GM12865 (cell line): ENCODE measurements at places on chromosomes 4 and X.

- peak; percentile 58 for DNase-seq
Measured at GRCh38 chr4:115234405-115235093, 121.1 kb upstream of the NDST4 start.

DNA sequence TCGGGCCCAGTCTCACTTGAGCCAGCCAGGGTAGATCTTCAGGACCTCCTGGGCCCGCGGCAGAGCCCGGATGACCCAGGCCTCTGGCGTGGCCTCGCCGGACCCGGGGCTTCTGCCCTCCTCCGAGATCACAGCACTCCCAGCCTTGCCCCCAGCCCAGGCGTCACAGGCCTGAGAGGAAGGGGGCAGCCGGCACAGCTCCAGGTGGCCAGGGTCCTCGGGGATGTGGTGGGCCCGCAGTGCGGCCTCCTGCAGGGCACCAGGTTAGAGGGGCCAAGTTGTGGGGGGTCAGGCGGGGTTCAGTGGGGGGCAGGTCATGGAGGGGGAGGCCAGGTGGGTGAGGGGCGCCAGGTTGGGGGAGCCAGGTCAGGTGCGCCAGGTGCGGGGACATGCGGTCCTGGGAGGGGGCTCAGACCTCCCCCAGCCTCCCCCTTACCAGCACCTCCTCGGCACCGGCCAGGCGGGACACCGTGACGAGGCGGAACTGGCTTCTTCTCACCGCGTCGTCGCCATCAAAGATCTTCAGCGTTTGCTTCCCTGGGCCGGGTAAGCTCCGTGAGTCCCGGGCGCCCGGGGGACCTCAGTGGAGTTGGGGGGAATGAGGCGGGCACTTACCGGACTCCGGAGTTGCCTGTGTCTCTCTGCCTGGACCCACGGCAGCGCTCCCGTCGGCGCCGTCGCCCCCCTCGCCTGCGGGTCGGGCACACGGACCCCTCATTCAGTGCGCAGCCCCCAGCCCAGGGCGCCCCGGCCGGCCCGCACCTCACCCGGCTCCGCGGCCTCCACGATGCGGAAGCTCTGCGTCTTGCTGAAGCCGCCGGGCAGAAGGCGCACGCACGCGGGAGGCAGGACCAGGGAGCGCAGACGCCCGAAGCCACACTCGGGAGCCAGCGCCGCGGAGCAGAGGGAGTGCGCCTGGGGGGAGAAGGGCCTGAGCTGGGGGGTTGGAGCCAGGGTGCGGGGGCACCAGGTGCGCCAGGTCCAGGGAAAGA is 6.0 kb downstream of the DGKQ start:
- no peak for DNase-seq

- DNase-seq: no peak
Measured at GRCh38 chrX:48711929-48712505, 15.5 kb downstream of the SUV39H1 start.

DNA sequence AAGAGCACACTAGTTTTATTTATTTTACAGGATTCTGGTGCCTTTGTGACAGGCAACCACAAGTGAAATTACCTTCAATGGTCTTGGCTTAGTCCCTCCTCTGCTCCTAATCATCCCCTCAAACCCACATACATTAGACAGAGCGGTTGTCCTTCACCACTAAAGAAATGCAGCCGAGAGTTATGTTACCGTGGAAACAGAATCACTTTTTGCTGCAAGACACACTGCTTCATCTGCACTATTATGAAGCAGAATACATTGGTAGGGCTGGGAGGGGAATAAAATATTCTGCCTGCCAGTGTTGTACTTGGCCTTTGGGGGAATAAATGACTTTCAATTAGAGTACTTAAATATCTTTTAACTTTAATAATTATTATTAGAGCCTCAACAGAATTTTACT is 75.2 kb downstream of the ARHGEF38 start:
- no peak for DNase-seq

DNA sequence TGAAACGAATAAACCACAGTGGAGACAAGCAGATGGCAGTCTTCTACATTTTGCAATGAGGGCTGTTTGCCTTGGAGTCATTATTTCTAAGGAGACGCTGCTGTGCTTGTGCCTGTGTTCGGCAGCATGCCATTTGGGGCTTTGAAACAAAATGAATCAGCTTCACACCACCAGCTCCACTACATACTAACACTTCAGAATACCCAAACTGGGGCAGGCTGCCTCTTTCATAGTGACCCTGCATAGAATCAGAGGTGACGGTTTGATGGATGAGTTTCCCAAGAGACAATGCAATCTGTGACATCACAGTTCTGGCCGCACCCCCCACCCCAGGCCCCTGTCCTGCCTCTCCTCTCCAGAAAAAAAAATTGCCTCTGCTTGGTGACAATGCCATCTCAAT is 57.1 kb upstream of the MID1 start:
- no peak for DNase-seq

DNA sequence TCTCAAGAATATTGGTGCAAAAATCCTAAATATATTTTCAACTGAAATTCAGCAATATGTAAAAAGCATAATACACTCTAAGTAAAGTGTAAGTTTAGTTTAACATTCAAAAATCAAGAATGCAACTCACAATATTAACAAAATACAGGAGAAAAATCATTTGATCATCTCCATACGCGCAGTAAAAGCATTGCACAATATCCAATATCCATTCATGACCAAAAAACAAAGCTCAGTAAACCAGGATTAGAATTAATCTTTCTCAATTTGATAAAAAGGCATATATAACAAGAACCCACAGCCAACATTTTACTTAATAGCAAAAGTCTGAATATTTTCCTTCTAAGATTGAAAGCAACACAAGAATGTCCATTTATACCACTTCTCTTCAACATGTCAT is 48.3 kb upstream of the C4orf54 start:
- no peak for DNase-seq

GRCh38 chr4:8709050-8709728 is 116.6 kb downstream of the CPZ start:
- DNase-seq: no peak

DNA sequence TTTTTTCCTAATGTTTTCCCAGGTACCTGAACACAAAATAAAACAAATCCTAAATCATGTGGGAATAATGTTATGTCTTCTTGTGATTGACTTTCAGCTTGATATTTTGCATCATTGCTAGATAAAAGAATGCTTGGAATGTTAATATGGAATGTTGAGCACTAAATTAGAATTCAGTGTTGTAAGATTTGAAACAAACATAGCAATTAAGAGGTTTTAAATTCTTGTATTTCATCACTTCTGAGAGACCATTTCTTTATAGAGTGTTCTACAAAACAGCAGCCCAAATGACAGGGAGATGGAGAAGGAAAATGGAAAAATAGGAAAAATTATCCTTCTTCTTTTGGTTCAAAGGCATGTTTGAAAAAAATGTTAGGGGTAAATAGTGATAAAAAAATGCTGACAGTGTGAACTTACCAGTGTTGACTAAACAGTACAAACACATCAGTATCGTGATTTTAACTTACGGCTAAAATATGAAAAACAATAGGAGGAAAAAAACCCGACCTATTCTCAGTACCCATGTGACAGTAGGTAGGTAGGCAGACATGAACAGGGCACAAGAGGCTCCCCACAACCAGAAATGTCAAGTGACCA is 102.6 kb upstream of the PDE5A start:
- DNase-seq: no peak

DNA sequence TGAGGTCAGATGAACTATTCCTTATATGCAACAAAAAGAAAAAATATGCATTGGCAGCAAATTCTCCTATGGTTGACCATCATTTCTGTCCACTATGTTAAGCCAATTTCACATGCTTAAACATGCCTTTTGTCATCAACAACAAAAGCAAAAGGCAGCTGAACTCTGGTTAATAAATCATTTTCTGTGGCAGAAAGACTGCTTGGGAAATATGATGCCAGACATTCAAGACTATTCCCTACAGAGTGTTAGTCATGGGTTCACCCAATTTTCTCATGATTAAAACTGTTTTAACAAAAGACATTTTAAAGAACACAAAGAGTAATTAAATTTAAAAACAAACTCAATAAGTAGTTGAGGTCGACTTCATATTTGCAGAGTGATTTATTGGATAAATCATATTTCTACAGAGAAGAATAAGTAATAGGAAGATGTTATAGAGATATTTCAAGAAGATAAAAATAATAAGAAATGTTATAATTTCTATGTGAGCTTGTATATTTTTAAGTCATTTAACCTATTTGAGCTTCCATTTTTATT is 890.6 kb downstream of the STPG2 start:
- no peak for DNase-seq

- DNase-seq: no peak
Measured at GRCh38 chr4:30783751-30784150, 63.6 kb downstream of the PCDH7 start.

- no peak for DNase-seq
Measured at GRCh38 chr4:15930314-15930713, 8.2 kb downstream of the FGFBP1 start.

- peak; percentile 73 for DNase-seq
Measured at GRCh38 chrX:2521927-2522386, 21.2 kb upstream of the DHRSX start.

DNA sequence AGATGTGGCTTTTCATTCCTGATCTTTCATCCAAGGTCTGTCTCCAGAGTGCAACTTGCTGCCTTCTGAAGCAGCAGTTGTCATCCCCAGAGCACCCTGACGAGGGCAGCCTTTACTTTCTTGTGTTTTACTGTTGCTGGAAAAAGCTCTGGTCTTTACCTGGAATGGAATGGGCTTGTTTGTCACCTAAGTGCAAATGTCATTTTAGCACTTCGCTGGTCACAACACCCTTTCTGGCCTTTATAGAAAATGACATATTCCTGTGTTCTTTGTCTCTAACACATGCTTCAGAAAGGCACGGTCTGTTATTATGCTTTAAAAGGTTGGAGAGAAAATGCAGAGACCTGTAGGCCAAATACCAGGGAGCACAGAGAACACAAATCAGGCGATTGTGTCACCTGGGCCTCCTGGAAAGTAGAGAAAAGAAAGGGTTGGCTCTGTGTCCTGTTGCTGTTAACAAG is 332.7 kb upstream of the IGFBP7 start:
- DNase-seq: peak; percentile 29

DNA sequence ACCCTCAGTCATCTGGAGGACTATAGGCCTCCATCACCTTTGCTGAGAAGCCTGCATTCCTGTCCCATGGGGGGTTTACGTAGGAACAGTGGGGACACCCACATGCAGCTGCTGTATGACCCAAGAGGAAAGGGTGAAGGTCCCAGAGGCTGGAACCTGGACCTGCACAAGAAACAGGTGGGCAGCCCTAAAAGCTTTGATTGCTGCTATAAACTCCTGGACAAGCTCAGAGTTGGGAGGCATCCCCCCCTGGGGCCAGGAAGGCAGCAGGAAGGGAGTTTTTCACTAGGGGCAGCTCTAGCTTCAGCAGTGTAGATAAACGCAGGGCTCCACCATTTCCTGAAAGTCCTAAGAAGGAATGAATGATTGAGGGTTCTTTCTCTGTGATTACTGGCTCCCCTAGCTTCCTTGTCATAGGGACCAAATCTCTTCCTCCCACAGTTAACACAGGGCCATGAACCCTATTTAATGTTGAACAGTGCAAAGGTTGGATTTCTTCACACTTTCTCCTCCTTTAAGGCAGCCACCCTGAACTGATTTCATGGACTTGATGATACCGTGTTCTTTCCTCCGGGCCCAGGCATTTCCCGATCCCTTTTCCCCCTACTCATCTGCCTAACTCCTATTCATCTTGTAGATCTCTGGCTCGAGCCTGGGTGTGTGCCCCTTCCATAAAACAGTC is 84.2 kb downstream of the CHRNA9 start:
- no peak for DNase-seq

DNA sequence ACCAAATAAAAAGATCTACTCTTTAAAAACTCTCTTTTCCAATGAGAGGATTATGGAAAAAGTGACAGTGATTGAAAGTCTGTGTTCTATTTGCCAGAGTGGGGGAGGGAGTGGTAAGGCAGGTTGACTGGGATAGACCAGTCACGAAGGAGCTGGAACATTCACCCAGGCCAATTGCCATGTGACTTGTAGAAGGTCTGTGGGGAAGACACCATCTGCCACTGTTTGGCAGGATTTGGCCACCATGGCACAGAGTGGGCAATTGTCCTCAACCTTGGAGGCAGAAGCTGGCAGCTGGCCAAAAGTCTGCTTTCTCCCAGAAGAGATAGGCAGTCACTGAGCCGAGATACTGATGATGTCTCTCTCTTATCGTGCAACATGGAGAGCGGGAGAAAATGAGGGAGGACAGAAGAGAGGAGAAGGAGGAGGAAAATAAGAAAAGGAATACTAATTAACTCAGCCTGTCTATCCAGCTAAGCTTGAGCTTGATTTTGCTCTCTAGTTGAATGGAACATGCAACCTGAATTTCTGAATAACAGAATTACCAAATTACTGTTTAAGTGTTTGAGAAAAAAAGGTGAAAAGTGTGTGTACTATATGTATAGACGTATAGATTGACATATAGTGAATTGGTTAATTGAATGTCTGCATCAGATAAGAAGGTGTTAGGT is 267.1 kb downstream of the ARHGAP24 start:
- DNase-seq: no peak

- no peak for DNase-seq
Measured at GRCh38 chrX:121802881-121803412, 755.5 kb downstream of the GLUD2 start.

- DNase-seq: no peak
Measured at GRCh38 chr4:78529569-78530209, 21.9 kb upstream of the ANXA3 start.

DNA sequence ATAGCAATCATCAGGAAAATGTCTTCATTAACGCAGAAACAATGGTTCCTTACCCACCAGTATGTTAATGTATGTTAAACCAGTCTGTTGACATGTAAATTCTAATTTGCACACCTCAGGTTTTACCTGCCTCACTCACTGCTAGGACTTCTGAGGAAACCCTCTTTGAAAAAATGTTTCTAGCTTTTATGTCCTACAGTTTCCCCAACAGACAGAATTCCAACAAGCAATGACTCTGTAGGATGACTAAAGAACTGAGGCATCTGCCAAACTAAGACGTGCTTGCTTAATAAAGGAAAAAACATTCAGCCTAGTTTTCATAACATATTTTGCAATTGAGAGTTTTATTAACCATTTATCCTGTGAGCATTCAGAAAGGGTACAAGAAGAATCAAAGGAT is 20.6 kb upstream of the SOX3 start:
- DNase-seq: no peak

- no peak for DNase-seq
Measured at GRCh38 chrX:24646745-24647182, 383 bp downstream of the PCYT1B start.

DNA sequence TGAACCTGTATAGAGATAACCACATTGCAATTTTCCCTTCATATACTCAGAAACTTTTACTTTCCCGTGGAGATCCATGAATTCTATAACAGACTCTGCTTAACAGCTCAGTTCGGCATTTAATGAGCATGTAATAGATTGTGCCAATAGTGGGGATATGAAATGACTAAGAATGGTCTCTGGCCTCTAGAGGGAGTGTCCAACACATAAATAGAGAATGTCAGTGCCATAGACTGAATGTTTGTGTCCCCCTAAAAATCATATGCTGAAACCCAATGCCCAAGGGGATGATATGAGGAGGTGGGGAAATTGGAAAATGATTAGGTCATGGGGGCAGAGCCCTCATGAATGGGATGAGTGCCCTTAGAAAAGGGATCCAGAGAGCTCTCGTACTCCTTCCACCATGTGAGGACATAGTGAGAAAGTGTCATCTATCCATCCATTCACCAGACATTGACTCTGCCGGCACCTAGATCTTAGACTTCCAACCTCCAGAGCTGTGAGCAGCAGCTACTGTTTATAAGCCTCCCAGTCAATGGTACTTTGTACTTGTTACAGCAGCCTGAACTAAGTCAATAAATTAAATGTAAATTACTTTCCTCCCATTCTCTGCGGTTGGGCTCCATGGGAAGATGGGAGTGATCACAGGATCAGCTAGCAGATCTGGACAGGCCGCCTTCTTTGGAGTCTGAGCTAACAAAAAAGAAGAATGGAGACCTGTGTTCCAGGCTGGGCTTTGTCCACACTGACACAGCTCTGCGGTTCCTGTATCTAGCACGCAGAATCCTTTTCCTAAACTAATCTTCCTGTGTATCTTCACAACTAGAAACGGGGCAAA is 28.1 kb upstream of the HPSE start:
- DNase-seq: peak; percentile 34
